ENCODE measurements at places on chromosomes 5 and 9.

GRCh38 chr5:72293495-72294055 is 26.5 kb downstream of the MRPS27 start:
- no peak for DNase-seq

DNA sequence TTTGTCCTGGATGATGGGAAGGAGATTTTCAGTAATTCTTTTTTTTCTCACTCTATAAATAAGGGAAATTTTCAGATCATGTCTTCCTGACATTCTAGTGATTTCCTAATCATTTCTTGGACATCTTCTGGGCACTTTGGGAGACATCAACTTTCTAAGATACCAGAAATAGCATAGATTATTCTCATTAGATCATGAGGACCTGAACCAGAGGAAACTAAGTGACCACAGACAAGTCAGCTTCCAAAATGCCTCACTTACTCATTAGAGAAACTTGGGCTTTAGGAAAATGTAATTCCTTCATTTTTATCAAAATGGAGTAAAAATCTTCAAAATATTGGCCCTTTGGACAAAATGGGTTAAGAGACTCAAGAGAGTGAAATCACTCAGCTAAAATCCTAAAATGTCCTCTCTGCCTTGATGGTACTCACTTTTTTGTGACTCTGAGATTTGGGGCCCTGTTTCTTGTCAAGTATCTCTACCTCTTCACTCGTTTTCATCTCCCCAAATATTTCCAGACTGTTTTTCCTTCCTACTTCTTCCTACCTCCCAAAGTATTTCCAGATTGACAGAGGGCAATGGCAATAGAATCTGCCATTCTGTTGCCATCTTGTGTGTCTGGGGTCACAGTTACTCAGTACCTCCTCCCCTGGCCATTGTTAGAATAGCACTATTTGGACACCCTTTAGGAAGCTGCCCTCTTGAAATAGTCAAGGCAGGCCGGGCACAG is 194.5 kb downstream of the NR3C1 start:
- no peak for DNase-seq

- no peak for DNase-seq
These were observed 6.8 kb downstream of the RASEF start for GRCh38 chr9:83056174-83056573.

- DNase-seq = no peak
These were observed 72.6 kb upstream of the GALNT10 start for GRCh38 chr5:154117930-154118329.

- no peak for DNase-seq
These were observed 21.5 kb upstream of the MYO10 start for GRCh38 chr5:16957304-16958196.

- no peak for DNase-seq
These were observed 5.5 kb upstream of the COL27A1 start for GRCh38 chr9:114149765-114150340.

- no peak for DNase-seq
These were observed 42.2 kb upstream of the ADAMTS2 start for GRCh38 chr5:179387151-179388110.

- DNase-seq = no peak
These were observed 8.0 kb upstream of the AKNA start for GRCh38 chr9:114395768-114396167.

DNA sequence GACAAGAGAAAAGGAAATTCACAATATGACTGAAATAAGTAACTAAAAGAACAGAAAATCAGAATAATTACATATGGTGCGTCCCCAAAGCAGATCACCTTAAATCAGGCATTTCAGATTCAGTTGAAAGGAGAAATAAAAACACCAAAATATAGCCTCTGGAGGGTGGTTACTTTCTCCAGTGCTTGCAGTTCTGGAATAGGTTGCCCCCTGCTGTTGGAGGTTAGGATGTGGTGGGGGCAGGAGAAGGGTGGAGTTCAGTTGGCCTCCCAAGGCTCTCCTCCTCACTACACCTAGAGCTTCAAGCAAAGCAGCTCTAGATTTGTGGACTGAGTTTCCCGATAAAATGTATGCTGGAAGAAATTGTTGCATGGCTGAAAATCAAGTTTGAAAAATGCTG is 338.2 kb upstream of the TLE4 start:
- no peak for DNase-seq

DNA sequence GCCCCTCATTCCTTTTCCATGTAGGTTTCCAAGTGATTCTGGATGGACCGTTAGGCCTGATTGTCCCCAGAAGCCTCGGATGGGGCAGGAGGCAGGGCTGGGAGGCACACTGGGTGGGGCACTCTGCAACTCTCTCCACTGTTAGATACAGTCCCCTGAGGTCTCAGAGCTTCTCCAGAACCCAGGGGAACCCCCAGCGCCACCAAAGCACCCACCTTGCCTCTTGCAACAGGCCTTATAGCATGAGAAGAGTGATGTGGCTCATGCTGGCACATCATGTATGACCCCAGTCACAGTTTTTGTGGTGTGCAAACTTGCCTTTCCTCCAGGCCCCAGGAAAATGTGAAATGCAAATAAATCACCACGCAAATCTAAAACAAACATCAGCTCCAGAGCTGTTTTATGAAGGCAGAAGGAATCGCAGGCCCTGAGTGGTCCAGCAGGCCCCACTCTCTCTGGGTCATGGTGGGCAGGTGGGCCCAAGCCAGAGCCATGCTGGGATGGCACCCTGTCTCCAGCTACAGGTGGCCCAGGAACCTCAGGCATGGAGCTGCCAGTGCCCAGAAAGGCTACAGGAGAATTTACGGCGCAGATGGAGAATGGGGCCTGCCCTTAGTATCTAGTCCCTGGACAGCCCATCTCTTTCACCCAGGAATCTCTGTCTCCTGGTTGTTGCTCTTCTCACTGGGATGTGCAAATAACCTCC is 36.3 kb upstream of the CDKN2AIPNL start:
- DNase-seq = no peak

DNA sequence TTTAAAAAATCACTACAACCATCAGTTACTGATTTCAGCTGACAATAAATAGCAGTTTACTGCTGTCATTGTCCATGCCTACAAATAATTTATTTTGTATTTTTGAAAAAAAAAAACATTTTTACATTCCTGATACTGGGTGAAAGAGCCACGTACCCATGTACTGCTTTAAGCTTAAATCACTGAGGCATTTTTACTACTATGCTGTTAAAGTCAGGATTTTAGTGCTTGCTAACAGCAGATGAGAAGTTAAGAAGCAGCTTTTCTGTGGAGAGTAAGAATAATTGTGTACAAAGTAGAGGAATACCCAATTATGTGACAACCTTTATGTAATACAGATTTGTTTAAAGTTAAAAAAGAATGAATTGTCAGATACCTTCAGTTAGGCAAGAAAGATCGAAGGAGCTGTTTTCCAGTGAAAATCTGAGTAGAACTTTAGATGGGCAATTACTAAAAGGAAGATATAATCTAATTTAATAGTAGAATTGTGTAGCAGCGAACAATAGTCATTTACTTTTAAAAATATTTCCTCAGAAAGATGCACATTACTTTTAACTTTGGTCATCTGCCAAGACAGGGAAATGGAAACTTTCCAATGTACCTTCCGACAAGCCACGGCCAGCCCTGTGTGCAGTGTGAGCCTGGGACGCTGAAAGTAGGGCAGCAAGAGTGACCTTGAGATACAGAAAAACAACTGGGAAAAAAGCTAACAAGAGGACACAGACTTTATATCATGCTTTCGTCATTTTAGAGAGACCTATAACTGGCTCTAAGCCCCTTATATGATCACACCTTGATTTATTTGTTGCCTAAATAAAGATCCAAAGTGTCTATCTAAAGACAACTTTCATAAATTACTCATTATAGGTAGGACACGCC is 39.9 kb downstream of the RHOBTB3 start:
- no peak for DNase-seq

Measured in NCI-H1436 (cell line).